ENCODE measurements at places on chromosomes 11 and 22. TPM values are rescaled to one million over a fixed set of nuclear protein-coding genes. Genes with fewer than 3 reads are reported as not detected.

The CREBZF gene
- polyA plus RNA-seq, result 34.7 TPM

The PDE2A gene
- polyA plus RNA-seq, result 14.1 TPM

The OR52I1 gene
- not detected for polyA plus RNA-seq

DNA sequence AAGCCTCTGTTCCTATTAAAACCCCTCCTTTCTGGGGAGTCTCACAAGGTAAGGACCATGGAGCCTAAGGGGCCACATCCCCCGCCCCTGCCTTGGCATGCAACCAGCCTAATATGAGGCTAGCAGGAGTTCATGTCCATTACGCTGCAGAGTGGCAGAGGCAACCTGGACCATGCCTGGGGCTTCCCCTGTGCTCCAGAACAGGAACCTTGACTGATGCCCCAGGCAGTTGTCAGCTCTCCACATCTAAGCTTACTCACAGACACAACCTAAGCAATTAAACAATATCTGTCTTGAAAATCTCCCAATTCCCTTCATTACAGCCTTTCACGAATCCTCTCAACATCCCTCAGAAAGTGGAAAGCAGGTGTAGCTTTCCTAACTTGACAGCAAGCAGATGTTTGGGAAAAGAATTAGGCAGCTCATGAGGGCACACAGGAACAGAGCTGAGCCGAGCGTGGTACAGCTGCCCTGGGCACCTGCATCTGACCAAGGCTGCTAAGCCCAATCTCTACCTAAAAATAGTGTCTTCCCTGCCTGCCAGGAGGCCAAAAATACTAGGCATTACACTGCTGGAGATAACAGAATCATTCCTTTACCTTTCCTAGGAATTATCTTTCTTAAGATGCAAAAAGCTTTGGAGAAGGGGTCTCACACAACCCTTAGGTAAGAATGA, 20.8 kb downstream of the C11orf71 start:
- H3K4me1 ChIP-seq, result no peaks in the 10 kb centered on the region
- no peak overlapping the region for H3K4me3 ChIP-seq
- no peak for DNase-seq

DNA sequence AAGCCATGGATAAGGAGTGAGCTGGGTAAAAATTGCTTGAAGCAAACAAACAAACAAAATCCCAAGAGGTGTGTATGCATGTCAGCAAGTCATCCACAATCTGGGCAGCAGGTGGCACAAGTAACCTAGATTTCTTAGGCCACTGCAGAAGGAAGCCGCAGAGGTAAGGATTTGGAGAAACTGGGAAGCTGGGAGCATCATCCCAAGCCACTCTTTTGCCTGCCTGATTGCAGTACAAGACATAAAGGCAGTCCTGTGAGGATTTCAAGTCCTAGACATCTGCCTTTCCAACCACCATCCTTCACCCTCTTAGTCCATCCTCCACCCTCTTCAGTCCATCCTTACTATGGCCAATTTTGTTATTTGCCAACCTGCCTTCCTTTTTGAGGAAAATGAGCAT, 67.2 kb upstream of the BMAL1 start:
- H3K27me3 ChIP-seq, result no peaks in the 10 kb centered on the region
- H3K36me3 ChIP-seq, result no peaks in the 10 kb centered on the region
- peaks cover 29% of the 10 kb centered on the region for H3K4me1 ChIP-seq
- no peak overlapping the region for H3K4me3 ChIP-seq

- no peak for DNase-seq
- no peak overlapping the region for H3K4me3 ChIP-seq
- peaks cover 5% of the 10 kb centered on the region for H3K4me1 ChIP-seq
- H3K36me3 ChIP-seq, result no peaks in the 10 kb centered on the region
Measured at GRCh38 chr11:20084921-20085814, 75.1 kb downstream of the DBX1 start.

DNA sequence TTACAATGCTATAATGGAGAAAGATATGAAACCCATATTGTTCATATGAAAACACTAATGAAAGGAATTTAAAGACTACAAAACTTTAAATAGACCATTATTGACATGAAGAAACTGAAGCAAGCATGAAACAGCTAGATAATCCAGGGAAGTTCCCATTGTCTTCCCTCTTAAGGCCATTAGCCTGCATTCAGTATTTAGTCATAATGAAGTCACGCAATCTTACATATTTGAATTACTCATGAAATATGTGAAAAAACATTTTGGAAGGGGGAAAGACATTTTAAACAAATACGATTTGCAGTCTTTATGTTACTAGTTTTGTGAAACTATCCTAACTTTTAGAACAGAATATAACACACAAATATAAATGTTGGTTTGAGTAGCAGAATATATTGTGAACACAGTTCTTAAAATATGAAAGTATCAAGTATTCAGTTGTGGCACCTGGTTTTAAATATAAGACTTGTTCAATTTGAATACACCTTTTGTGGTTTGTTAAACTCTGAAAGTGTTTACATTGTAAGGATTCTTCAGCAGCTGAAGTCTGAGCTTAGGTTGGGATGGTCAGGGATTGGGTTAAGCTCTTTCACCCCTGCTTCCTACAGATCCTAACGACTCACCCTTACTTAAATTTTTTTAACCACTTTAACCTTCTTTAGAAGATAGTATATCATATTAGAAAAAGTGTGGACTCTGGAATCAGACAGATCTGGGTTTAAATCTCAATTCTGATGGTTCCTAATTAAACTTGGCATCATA, 500.3 kb upstream of the TENM4 start:
- H3K27me3 ChIP-seq, result no peaks in the 10 kb centered on the region
- DNase-seq, result no peak
- H3K4me3 ChIP-seq, result no peak overlapping the region

GRCh38 chr11:16603890-16604793, 134.3 kb upstream of the C11orf58 start:
- peak; percentile 72 for DNase-seq
- H3K36me3 ChIP-seq, result no peaks in the 10 kb centered on the region
- H3K27ac ChIP-seq, result peak overlapping the region; percentile 82
- H3K4me1 ChIP-seq, result peaks cover 21% of the 10 kb centered on the region
- H3K27me3 ChIP-seq, result no peaks in the 10 kb centered on the region

DNA sequence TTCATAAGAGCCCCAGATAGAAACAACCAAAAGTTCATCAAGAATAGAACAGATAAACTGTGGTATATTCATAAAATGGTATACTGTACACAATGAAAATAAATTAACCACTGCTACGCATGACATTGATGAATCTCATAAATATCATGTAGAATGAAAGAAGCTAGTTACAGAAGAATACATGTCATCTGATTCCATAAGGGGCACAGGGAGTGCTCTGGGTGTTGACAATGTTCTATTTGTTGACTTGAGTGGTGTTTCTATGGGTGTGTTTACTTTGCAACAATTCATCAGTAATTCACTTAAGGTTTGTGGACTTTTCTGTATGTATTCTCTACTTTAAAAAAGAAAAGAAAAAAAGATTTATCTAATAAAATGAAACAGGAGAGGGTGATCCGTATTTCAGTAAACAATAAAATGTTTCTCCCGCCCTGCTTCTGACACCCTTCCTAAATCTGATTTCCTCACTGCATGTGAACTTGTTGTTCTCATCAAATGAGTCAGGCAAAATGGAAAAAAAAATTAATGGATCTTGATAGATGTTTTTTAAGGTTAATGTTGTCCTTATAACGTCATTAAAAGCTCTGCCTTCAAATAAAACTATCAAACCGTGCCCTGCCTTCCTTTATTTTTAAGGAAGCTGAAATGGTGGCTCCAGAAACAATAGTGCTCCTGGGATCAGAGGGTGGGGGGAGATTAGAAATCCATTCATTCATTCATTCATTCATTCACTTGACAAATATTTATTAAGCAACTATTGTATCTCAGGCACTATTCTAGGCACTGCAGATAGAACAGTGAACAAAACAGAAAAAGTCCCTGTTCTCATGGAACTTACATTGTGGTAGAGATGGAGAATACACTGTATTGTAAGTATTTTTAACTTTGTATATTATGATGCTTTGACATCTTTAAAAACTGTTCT, 77.2 kb upstream of the CD44 start:
- no peak overlapping the region for H3K4me3 ChIP-seq
- H3K27me3 ChIP-seq, result no peaks in the 10 kb centered on the region
- no peak overlapping the region for H3K27ac ChIP-seq
- H3K36me3 ChIP-seq, result no peaks in the 10 kb centered on the region
- no peak for DNase-seq

DNA sequence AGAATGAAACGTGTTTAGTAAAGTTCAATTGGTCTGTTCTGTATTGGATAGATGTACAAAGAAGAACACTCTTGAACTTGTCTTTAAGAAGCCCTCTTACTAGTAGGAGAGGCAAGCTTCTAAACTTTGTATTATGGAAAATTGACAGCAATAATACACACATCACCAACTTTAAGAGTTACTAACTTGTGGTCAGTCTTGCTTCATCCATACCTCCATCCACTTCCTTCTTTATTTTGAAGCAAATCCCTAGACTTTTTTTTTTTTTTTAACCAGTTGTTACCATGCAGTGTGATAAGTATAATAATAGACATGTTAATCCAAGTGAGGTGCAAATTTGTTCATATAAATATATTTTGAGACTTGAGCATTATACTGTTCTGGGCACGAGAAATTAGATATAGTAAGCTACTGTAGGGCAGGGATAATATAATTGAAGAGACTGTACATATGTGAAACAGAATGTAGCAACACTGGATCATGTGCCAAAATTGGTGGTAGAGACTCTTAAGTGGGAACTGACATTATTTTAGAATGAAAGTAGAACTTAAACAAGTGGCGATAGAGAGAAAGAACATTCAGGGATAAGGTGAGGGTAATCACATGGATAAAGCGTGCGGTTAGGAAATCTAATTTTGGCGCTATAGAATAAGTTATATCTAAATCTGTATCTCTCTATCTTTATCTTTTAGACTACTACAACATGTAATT, 6.5 kb downstream of the FAR1 start:
- H3K36me3 ChIP-seq, result no peaks in the 10 kb centered on the region
- H3K4me1 ChIP-seq, result peaks cover 8% of the 10 kb centered on the region
- H3K27me3 ChIP-seq, result no peaks in the 10 kb centered on the region
- H3K27ac ChIP-seq, result no peak overlapping the region
- DNase-seq, result no peak

DNA sequence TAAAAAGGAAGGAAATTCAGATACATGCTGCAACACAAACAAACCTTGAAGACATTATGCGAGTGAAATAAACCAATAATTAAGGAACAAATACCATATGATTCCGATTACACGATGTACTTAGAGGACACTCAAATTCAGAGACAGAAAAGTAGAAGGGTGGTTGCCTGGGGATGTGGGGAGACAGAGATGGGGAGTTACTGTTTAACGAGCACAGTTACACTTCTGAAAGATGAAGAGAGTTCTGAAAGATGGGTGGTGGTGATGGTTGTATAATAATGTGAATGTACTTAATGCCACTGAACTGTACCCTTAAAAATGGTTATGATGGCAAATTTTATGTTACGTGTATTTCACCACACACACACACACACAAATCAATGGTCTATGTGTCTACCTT, 14.7 kb downstream of the ZBTB44 start:
- no peak overlapping the region for H3K27ac ChIP-seq
- no peaks in the 10 kb centered on the region for H3K27me3 ChIP-seq
- H3K4me3 ChIP-seq, result no peak overlapping the region
- peaks cover 11% of the 10 kb centered on the region for H3K4me1 ChIP-seq
- H3K36me3 ChIP-seq, result no peaks in the 10 kb centered on the region

DNA sequence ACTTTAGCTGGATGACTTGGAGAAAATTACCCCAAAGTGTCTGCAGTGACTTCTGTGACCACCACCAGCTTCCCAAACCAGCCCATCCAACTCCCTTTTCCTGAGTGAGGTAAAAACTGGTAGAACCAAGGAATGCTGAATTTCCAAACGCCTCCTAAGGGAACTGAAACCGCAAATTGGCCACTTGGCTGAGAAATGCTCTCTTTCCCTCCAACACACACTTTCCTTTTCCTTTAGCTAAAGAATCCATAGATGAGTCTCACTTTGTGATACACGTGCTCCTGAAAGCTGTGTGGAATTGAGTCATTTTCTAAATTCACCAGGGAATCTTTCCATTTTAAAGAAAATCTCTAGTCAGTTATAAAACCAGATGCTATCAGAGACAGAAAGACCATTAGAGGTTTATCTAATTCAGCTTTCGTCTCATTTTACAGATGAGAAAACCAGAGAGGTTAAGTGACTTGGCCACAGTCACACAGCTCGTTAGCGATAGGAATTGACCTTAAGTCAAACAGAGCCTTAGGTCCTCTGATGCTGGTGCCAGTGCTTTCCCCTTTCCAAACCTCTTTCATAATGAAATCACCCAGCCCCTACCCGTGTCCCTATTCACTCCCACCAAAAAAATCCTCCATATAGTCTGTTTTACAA, 137.2 kb downstream of the COMMD9 start:
- H3K27me3 ChIP-seq, result no peaks in the 10 kb centered on the region
- DNase-seq, result no peak
- H3K4me3 ChIP-seq, result no peak overlapping the region
- no peak overlapping the region for H3K27ac ChIP-seq
- peaks cover 14% of the 10 kb centered on the region for H3K4me1 ChIP-seq
- H3K36me3 ChIP-seq, result no peaks in the 10 kb centered on the region

DNA sequence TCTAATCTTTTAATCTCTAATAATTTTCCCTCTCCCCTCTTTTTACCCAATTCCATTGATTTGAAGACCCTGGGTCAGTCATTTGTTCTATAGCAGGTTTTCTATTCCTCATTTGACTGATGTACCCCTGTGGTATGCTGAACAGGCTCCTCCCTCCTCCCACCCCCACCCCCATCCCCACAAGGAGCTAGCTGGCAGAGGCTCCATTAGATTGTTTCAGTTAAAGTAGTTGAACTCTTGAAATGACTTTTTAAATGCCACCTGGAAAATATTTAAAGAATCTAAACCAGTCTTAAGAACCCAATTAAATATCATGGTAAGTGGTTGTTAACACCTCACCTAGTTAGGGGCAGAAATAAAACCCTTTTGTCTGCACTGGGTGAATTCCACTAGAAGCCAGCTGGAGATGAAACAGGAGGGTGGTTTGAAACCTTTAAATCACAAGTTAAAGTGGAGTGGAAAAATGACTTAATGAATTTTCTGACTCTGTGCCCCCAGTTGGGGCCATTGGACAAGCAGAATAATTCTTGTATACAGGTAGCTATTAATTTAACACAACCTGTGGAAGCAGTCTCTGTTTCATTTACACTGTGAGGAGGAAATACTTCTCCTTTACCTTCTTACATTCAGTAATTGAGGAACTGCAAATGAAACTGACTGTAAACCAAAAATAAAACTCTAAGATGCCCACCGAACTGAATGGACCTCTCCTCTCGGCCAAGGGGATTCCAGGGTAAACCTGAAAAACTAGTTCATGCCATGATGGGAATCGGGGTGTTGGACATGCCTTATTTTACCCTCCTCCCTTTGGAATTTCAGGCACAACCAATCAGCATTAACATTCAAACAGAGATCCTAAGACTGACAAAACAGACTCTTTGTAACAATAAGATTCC, 30.7 kb downstream of the PRR5L start:
- H3K27ac ChIP-seq, result no peak overlapping the region
- no peaks in the 10 kb centered on the region for H3K27me3 ChIP-seq
- no peaks in the 10 kb centered on the region for H3K36me3 ChIP-seq
- H3K4me1 ChIP-seq, result no peaks in the 10 kb centered on the region

Measured in testis (tissue), 5 donors.